ENCODE measurements at places on chromosomes 13 and 19.

DNA sequence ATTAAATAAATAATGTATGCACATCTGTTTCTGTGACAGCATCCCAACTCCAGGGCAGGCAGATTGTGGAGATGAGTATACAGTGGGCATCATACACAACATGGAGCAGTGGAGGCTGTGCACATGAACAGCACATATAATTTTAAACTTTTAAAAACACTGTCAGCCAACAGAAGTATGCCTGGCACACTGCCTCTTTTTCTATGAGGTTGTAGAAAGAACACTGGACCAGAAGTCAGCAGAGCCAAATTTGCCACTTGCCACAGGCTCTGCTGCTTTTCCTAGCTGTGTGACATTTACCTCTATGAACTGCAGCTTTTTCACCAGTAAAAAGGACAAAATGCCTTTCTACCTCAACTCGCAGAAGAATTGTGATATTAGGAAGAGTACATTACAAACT is 118.7 kb downstream of the FRY start:
- no peak for DNase-seq

- DNase-seq, result no peak
Measured at GRCh38 chr19:9018163-9018875, 8.1 kb upstream of the MUC16 start.

DNA sequence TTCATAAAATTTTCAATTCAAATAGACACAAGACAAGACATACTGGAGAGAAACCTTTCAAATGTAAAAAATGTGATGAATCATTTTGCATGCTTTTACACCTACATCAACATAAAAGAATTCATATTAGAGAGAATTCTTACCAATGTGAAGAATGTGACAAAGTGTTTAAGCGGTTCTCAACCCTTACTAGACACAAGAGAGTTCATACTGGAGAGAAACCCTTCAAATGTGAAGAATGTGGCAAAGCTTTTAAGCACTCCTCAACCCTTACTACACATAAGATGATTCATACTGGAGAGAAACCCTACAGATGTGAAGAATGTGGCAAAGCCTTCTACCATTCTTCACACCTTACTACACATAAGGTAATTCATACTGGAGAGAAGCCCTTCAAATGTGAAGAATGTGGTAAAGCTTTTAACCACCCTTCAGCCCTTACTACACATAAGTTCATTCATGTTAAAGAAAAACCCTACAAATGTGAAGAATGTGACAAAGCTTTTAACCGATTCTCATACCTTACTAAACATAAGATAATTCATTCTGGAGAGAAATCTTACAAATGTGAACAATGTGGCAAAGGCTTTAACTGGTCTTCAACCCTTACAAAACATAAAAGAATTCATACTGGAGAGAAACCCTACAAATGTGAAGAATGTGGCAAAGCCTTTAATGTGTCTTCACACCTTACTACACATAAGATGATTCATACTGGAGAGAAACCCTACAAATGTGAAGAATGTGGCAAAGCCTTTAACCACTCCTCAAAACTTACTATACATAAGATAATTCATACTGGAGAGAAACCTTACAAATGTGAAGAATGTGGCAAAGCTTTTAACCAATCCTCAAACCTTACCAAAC is 24.6 kb upstream of the ZNF431 start:
- DNase-seq, result no peak

DNA sequence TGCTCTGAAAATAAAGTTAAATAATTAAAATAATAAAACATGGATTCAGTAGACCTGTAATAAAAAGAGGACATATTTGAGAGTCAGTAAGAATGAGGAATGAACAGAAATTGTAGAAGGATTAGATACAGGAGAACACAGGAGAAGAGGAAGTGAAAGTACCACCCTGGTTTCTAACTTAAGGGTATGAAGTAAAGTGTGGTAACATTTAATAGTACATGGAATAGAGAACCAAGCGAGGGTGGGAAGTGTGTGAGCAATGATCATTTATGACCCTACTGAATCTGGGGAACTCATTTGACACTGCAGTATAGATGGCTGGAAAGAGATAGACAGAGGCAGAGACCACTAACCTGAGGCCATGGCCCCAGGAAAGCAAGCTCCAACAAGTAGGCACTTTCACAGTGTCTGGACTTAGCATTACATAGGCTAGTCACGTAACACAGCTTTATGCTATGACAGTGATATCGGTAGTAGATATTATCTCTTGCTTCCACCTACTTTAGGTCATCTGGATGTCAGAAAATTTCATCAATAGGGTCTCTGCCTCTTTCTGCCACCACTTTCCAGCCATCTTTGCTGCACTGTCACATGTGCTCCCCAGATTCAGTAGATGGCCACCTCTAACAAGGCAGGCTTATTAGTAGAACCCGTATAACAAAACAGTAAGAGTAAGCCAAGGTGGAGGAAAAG is 633.9 kb upstream of the MIR17HG start:
- no peak for DNase-seq

- DNase-seq, result no peak
Measured at GRCh38 chr13:33711436-33711835, 106.5 kb upstream of the RFC3 start.

DNA sequence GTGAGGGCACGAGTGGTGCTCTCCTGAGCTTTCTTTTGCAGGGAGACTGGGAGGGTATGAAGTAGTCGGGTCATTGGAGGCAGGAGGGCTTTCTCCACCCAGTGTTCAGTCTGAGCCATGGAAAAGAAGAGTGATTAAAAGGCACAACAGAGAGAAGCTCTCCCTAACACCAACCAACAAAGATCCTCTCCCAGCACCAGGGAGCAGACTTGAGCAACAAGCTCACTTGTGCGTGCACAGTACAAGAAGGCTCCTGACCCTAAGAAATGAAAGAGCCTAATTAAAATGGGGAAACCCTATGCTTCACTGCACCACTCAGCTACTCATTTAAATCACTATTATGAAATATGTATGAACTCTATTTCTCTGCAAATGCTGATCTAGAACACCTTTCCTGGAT is 276.3 kb upstream of the SOX21 start:
- no peak for DNase-seq

DNA sequence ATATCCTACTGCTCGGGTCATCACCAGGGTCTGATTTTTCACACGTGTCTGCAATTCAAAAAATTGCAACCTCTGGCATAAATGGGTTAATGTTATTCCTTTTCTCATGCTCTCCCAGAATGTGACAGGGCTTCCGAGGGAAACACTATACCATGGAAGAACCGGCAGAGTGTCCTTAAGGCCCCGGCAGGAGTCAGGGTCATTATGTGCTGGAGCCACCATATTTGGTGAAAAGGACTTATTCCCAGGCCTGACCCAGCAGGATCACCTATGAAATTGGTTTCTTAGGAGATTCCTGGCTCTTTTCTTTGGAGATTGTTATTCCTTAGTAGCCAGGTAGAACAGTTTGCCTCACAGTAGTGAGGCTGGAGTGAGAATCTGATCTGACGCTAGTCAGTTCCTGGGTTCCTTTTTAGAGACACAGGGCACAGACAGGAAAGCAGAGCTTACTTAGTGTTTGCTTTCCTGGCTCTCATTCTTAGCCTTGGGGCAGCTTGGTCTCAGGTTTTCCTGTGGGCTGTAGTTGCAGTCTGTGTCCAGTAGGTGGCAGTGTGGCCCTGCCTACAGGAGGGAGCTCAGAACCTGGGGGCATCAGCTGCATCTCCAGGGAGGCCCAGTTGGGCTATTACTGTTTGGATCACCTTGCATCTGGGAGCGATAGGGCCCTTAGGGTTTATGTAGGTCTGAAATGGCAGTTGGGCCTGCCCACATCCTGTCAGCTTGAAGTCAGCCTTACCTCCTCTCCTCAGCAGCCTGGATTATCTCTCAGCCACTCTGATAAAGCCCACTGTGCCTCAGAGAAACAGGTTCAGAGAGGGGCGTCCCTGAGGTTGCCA is 12.4 kb downstream of the SNRNP70 start:
- peak; percentile 55 for DNase-seq

DNA sequence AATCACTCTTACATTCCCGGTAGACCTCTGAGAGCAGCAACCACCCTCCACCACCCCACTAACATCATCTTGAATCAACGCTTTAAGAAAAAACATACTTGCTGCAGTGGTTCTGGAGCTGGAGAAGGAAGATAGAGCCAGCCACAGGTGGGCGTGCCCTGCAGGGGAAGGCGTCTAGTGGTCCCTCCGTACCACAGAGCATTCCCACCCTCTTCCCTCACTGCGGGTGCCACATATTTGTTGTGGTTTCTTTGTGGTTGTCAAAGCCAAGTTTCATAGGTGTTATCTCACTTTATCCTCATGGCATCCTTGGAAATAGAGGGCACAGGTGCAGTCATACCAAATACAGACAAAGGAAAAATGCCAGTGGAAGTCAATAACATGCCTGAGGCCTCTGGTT is 22.2 kb downstream of the COL4A2 start:
- no peak for DNase-seq

GRCh38 chr19:13929340-13929739 is 8.9 kb downstream of the PODNL1 start:
- DNase-seq, result no peak

GRCh38 chr19:18995804-18996241 is 37.5 kb downstream of the SUGP2 start:
- no peak for DNase-seq

- DNase-seq, result no peak
Measured at GRCh38 chr19:56071151-56071550, 49.9 kb downstream of the ZNF787 start.

- DNase-seq, result no peak
Measured at GRCh38 chr13:30687601-30688000, 47.7 kb upstream of the ALOX5AP start.

DNA sequence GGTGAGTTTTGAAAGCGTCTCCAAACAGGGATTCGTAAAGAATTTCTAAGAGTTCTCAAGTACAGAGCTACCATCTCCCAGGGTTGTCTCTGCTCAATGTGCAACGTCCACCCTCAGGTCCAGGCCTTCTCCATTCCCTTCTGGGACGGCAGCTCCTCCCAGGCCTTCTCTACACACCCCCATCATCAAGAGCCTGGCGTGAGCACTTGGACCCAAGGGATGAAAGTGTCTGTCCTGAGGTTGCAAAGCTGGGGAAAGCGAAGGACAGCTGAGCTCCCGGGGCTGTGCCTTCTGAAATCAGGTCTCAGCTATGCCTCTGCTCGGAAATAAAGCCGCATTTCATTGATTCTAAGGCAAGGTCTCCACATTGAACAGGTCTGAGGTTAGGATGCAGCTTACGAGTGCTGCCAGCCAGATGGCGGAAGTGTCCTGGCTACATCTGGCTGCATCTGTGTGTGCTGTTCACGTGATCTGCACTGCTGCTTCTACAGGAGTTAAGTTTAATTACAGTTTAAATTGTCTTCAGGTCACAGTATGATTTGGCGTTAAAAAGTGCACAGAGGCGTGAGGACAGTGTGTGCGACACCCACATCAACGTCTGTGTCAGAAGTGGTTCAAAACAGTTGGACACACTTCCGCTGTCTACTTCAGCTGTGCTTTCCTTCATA is 27.0 kb upstream of the MIER2 start:
- DNase-seq, result no peak

DNA sequence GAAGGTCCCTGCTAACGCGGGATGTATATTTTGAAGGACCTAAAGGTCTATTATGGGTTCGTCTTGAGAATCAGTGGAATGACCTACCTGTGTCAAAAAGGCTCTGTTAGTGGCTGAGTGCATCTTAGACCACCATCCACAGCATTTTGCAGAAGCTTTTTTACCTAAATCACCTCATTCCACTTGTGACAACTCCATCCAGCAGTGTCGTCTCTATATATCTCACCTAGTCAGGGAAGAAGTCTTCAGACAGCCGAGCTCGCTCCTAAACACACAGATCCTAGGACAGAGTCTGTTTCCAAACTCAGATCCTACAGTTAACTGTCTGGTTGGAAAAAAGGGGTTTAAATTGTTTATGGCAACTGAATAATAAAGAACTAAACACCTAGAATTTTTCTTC is 33.7 kb downstream of the COL4A1 start:
- DNase-seq, result no peak

GRCh38 chr19:16623576-16623975 is 4.4 kb downstream of the MED26 start:
- DNase-seq, result no peak

DNA sequence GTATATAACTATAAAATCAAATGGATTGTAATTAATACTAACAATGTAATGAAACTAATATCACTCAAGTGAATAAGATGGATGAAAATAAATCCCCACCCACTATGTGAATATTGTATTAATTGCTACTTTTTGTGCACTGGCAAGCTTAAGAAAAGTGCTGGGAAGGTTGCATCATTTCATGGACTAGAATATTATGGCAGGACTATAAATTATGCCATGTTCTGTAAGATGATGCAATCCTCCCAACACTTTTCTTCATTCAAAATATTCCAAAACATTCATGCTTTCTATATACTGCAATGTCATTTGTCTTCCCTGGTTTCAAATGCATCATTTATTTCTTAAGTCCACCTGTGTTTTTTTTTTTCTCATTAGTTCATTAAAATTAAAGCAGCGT is 457.6 kb upstream of the GPC6 start:
- DNase-seq, result no peak

DNA sequence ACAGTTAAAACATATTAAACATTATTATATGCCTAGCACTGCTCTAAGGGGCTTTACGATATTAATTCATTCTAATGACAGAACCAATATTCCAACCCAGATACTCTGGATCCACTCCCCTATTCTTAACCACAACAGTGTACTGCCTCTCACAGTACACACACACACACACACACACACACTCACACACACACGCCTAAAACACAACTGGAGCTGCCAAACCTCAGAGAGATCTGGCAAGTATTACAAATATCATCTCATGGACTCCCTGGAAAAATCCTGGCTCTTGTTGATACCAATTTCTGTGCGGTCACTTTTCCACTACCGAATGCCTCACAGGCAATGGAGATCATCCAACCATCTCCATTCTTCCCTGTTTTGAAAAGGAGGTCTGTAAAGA is 1.3 kb downstream of the ZNF780A start:
- DNase-seq, result no peak

DNA sequence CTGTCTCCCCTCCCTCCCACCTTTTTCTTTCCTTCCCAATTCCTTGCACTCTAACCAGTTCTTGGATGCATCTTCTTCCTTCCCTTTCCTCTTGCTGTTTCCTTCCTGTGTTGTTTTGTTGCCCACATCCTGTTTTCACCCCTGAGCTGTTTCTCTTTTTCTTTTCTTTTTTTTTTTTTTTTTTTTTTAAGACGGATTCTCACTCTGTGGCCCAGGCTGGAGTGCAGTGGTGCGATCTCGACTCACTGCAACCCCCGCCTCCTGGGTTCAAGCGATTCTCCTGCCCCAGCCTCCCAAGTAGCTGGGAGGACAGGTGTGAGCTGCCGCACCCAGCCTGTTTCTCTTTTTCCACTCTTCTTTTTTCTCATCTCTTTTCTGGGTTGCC is 6.9 kb downstream of the MYADM start:
- no peak for DNase-seq

GRCh38 chr13:109704771-109705635 is 81.4 kb downstream of the IRS2 start:
- DNase-seq, result peak; percentile 85

- no peak for DNase-seq
Measured at GRCh38 chr13:49711218-49711863, 20.1 kb upstream of the EBPL start.

- no peak for DNase-seq
Measured at GRCh38 chr19:13824703-13825102, 29.5 kb downstream of the ZSWIM4 start.

GRCh38 chr19:14817052-14817451 is 17.9 kb downstream of the OR7A5 start:
- no peak for DNase-seq

- no peak for DNase-seq
Measured at GRCh38 chr13:99542788-99543406, 41.6 kb downstream of the TM9SF2 start.

GRCh38 chr13:111115965-111116521 is 933 bp downstream of the ARHGEF7 start:
- DNase-seq, result no peak

- no peak for DNase-seq
Measured at GRCh38 chr13:95327190-95327589, 25.9 kb upstream of the ABCC4 start.
